ENCODE measurements at places on chromosomes 3 and 15.

DNA sequence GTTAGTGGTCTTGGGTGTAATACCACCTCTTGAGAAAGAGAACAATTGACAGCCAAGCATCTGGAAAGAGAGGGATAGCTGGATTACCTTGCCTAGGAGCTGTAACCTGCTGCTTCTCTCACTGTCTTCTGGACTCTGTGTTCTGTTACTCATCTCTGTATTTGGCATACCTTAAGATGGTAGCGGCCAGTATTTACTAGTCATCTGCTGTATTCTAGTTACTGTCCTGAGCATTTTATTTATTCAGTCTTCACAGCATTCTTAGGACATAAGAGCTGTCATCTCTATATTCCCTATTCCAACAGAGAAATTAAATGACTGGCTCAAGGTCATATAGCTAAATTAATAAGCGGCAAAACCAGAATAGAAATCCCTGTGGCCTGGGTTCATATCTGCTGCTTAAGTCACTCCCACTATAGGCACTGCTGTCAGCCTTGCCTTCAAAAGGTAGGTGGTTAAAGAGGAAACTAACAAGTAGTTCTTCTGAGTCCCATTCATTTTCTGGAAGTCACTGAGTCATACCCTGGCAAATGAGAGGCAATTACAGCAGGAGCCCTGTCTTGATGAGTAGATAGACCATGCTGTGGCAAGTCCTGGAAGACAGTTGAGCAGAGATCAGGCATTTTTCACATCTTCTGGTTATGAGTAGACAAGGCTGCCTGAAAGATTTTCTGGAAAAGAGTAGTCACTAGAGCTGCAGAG, 68.2 kb downstream of the RAB7A start:
- DNase-seq, result peak; percentile 75

DNA sequence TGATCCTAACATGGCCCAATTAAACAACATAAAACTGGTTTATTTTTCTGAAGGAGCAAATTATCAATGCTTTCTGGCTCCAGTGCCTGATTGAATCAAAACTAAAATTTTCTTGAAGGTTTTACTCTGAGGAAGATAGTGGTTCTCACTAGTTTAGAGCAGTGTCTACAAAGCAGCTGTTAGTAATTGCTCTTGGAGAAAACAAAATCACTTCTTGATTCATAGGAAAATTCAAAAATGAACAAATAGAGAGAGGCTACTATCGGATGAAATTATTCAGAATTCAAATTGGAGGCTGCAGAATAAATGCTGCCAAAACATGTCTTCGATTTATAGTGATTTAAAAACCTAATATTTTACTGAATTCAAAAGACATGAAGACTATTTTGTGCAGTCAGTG, 15.1 kb upstream of the RIOX2 start:
- no peak for DNase-seq

DNA sequence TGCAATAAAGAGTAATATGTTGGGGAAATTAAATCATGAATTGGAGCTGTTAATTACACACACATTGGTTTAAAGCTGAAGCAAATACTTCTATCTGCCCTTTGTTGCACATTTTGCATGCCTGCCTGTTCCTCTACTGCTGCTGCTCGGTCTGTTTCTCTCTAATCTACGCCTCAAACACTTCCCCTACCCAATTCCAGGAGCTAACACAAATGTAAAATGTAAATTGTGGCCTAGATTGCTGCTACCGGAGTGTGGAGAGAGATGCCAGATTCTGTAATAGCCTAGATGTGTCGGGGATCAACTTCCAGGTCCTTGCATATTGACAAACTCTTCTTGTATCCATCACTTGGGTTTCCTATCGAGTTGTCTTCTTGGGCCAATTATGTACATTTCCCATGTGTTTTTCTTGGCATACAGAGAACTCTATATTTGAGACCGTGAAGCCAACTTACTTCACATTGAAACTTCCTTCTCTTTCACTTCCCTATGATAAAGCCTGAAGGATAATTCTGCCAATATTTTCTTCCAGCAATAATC, 450.4 kb upstream of the NR2F2 start:
- no peak for DNase-seq

GRCh38 chr15:82158811-82159210, 103.7 kb downstream of the EFL1 start:
- no peak for DNase-seq

- DNase-seq, result no peak
These were observed 10.0 kb upstream of the PAQR5 start for GRCh38 chr15:69288531-69289341.

GRCh38 chr3:123483146-123483545, 34.3 kb upstream of the ADCY5 start:
- DNase-seq, result no peak

DNA sequence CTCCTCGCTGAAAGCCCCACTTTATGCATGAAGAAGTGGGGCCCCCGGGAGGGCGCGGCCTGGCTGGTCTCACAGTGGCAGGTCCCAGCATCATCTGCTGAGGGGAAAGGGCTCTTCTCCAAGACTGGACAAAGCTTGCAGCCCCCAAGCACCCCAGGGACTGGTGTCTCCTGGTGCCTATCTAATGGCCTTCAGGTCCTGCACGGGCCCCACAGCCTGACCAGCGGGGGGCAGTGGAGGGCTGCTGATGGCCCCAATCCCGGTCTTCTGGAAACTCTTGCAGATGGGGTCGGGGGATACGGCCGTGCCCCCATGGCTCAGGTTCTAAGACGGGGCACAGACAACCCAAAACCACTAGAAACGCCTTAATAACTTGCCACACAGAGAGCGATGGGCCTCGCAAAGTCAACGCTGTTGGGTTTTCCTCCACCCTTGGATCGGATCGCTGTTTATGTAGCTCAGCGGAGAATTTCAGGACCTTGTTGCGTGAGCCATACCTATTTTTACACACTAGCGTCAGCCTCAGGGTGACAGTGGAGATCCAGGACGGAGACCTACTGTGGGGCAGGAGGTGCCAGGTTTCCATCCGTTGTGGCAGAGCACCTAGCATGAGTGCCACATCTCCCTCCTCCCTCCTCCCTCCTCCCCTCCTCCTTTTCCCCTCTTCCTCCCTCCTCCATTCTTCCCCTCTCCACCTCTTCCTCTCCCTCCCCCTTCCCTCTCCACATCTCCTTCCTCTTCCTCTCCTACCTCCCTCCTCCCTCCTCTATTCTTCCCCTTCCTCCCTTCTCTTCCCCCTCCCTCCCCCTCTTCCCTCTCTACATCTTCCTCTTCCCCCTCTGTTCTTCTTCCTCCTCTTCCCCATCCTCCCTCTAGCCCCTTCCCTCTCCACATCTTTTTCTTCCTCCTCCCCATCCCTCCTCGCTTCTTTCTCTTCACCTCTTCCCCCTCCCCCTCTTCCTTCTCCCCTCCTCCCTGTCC, 79.3 kb upstream of the ALDH1L1 start:
- peak; percentile 31 for DNase-seq

- DNase-seq, result peak; percentile 11
These were observed 64.0 kb upstream of the DGKG start for GRCh38 chr3:186425788-186426730.

GRCh38 chr3:197002701-197003454, 26.7 kb downstream of the MELTF start:
- peak; percentile 71 for DNase-seq

DNA sequence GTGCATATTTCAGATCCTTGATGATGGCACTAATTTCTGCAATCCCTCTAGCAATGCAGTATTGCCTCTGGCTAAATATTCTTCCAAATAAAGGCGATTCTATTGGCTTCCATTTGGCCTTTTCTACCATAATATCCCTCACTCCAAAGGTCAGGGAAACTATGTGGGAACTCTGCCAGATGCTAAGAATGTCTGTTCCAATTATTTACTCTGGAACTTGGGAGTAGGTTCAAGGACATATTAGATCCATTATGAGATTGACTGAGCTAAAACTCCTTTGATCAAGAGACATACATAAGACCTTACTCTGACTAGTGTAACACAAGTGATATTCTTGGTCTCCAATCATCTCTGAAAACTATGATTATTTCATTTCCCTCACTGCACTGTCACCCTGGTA, 674.5 kb upstream of the NECTIN3 start:
- no peak for DNase-seq

DNA sequence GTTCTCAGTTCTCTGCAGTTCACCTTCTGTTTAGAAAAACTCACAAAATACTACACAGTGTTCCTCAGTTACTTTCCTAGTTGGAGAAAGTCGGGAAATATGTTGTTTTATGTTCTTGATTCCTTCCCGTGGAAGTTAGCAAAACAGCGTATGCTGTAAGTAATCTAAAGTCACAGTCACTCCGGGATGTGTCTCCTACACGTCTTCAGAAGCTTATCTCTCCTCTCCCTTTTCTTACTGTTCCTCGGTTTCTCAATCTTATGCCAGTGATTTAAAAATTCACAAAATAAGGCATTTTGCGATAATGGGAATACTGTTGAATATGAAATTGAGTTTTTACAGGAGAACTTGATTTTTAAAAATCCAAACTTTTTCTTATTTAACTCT, 1.7 kb downstream of the HEG1 start:
- no peak for DNase-seq

DNA sequence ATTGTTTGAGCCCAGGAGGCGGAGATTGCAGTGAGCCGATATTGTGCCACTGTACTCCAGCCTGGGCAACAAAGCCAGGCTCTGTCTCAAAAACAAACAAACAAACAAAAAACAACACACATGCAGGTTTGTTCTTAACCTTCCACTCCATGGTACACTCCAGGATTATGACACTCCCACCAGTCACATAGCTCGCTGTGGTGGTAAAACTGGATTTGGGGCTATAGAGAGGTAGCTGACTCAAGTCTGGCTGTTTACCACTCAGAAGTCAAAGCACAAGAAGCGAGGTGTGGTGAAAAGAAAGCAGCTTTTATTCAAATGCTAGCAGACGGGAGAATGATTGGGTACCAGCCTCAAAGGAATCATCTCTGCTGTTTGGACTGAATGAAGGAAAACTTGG, 49.0 kb upstream of the SIAH2 start:
- no peak for DNase-seq
